ENCODE measurements at places on chromosomes 3 and 15.

DNA sequence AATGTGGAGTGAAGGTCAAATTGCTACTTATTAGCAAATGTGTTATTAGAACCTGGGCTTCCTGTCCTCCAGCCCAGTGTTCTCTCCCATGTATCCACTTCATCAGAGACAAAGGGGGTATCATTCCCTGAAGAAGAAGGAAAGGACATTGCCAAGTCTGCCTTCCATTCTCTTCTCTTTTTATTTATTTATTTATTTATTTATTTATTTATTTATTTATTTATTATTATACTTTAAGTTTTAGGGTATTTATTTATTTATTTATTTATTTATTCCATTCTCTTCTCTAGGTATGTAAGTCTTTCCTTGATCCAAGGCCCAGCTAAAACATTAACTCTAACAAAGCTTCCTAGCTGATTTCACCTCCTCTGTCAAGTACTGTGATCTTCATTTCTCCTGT is 277.8 kb upstream of the DNAJC19 start:
- no peak for DNase-seq

- no peak for DNase-seq
Observed at GRCh38 chr3:194637066-194637465, 3.8 kb upstream of the TMEM44 start.

DNA sequence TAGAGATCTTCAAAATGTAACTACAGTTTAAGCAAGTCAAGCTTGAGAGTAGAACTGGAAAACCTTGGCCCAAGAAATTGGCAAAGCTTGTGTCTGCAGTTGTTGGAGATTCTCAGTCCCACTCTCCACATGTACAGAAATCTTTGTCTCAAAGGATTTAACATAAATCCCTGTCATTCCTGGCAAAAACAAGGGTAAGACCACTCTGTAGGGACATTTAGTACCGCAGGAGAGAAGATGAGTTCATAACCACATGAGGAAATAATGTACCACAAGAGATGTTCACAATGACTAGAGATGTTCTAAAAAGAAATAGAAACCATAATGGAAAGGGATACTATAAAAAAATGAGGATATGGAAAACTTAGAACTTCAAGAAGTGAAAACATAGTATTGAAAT is 73.7 kb downstream of the RAB7A start:
- DNase-seq: no peak

DNA sequence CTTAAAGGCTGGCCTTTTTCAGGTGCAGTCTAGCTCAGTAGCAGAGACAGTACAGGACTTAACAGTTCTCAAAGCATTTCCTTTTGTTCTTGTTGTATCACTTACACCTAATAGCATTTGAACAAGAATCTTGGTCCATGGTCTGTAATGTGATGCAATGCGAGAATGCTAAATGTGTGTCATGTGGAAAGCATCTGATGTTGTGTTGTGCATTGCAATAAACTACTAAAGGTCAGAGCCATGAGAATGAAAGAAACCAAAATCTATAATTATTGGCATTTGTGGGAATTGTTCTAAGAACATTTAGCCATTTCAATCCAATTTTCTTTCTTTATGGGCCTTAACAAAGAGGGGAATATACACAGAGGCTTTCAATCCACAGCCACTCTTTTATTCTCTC is 324.5 kb upstream of the ROBO2 start:
- no peak for DNase-seq

- no peak for DNase-seq
Observed at GRCh38 chr3:13140596-13140995, 67.4 kb upstream of the IQSEC1 start.

- no peak for DNase-seq
Observed at GRCh38 chr3:184523825-184524615, 37.6 kb upstream of the EPHB3 start.

DNA sequence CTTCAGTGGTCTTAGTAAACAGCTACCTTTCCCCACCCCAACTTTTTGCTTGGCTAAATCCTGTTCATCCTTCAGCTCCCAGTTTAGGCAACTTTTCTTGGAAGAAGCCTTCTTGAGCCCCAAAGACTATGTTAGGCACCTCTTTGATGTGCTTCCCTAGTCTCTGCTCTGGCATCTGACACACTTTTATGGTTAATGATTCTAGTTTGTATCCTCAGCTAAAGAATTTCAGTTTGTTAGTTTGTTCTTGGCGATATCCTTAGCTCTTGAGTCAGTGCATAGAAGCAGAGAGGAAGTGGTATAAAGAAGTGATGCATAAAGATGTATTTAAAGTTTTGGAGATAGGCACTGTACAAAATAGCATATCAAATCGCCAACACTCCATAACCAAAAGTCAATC is 168.4 kb downstream of the WDR72 start:
- DNase-seq: no peak

DNA sequence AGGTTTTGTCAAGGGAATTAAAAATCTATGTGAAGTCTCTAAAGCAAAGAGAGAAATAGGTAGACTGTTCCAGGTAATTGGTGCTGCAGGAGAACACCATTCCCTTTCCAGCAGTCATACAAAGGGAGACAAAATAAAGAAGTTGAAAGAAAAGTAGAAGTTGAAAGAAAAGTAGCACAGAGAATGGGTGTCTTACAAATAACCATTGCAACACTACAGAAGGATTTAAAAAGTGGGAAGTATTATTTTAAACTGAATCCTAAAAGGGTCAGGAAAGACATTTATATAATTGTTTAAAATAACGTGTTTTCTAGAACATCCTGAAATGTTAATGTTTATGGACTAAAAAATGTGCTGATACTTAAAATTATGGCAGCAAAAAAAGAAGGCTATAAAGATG is 223.8 kb downstream of the RSRC1 start:
- no peak for DNase-seq
